ENCODE measurements at places on chromosomes 7 and 10.

DNA sequence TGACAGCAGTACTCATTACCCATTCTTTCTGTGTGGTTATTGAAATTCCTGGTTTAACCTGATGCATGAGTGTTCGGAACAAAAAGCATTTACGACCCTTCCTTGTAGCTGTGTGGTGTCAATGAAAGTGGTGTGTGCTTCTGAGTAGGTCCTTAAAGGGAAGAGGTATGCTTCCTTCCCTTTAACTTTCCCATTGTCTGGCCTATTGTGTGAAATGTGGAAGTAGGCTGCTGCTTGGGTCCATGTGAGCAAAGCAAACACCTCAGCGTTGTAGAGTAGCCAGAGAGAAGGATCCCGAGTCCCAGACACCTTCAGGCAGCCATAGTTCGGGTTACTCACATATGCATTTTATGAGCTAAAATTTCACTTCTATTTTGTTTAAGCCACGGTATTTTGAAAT, 74.7 kb downstream of the TSPAN12 start:
- no peak for DNase-seq

DNA sequence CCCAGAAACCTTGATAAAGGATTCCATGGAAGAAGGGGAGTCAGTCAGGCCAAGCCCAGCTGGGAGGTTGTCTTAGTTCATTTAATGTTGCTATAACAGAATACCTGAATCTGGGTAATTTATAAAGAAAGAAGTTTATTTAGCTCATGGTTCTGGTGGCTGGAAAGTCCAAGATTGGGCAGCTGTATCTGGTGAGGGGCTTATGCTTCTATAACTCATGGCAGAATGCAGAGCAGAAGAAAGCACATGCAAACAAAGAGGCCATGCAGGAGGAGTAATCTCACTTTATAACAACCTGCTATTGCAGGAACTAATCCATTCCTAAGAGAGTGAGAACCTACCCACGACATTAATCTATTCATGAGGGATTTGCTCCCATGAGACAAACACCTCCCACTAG, 54.2 kb upstream of the ANKRD1 start:
- DNase-seq, result no peak

GRCh38 chr10:86078639-86079035, 288.0 kb downstream of the GRID1 start:
- DNase-seq, result no peak

- DNase-seq, result no peak
Measured at GRCh38 chr7:139750459-139751095, 27.2 kb downstream of the HIPK2 start.

- DNase-seq, result no peak
Measured at GRCh38 chr7:84697506-84697905, 489.4 kb downstream of the SEMA3D start.

GRCh38 chr10:44032216-44032615, 352.7 kb downstream of the CXCL12 start:
- DNase-seq, result no peak

DNA sequence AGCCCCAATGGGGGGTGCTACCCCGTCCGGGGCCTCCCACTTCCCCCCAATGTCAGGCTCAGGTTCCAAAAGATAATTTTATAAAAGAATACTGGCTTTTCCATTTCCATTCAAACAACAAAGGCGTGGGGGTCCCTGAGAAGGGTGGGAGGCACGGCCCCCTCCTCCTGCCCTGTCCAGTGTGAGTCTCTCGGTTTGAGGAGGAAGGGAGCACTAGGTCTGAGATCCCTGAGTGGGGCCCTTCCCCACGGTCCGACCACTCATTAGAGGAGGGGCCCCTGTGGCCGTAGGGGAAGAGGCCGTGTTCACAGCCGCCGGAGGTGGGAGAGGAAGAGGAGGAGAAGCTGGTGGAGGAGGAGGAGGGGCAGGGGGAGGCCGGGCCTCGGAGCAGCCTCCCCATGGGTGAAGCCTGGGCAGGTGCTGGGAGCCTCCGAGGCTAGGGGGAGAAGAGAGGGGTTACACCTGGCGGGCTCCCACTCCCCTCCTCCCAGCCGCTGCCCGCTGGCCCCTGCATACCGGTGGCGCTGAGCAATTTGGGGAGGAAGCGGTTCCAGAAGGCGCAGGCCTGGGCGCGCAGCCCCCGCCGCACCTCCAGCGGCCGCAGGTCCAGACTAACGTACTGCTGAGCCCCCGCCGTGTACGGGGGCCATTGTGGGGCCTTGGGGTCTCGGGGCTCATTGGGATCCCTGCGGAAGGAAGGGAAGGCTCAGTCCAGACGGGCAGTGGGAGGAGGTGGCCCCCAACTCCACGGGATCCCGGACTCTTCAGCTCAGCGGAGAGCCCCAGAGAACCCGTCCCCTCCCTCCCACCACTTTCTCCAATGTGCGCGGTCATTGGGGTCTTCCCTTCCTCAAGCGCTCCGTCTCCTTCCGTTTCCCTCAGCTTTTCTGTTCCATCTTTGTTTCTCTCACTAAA, 1.4 kb upstream of the UFSP1 start:
- no peak for DNase-seq

DNA sequence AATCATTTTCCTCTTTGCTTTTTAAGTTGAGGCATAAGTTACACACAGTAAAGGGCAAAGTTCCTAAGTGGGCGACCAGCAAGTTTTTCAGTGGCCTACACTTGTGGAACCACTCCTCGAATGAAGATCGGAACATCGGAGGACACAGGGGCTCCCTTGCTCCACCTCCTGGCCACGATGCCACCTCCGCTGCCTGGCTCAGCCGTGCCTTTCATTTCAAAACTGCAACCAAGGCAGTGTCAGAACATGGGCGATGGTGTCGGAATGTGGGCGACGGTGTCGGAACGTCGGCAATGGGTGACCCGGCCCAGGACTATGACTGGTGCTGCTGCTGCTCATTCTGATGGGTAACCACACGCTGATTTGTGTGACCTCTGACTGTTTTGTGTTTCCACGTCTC, 9.6 kb upstream of the VIPR2 start:
- DNase-seq, result no peak

- no peak for DNase-seq
Measured at GRCh38 chr7:157675427-157675927, 338.7 kb downstream of the DNAJB6 start.

DNA sequence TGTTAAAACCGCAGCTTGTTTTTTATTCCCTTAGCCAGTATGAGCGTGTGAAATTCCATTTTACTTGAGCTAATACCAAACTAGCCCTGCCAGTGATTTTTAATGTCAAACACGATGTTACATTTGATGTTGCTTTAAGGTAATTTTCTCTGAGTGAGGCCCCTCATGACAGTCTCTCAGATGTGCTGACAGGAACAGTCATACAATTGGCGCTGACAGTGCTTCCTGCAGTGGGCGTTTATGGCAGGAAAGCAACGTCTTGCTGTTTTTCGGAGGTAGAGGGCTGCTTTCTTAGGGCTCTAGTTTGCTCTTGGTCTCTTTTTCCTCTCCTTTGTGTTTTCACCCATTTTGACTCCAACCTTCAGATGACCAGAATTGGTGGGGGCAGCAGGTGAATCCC, 19.3 kb downstream of the PON1 start:
- no peak for DNase-seq

GRCh38 chr7:80646083-80646865, 7.8 kb downstream of the CD36 start:
- no peak for DNase-seq

DNA sequence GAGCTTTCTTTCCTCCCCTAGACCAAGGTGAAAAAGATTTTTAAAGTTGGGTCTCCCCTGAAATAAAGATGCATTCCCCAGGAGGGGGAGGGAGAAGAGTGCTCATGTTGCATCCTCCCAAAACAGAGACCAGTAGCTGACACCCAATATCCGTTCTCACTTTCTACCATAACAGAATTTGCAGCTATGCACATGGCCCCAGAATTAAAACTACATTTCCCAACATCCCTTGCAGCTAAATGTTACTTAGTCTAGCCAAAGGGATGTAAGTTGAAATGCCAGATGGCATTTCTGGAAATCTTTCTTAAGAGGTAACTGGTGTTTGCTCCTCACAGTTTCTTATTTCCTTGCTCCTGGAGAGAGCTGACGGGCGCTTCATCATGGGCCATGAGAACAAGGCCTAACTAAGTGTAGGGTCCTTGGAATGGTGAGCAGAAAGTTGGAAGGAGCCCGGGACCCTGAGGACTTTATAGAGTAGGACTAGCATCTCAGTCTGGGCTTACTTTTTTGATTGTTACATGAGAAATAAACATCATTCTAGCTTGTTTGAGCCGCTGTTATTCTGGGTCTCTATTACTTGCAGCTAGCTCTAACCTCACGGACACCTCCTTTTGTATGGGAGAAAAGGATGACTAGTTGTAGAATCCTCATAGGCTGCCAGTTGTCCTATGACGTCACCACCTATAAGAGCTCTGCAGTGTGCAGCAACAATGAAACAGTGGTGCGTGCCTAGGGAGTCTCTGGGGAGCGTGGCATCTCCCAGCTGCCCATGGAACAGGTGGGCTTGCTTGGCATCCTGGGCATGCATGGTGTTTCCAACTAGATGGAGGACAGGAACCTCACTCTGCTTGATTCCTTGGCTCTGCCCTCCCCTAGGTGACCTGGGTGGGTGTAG, 46.1 kb upstream of the EXOC6 start:
- DNase-seq, result no peak

DNA sequence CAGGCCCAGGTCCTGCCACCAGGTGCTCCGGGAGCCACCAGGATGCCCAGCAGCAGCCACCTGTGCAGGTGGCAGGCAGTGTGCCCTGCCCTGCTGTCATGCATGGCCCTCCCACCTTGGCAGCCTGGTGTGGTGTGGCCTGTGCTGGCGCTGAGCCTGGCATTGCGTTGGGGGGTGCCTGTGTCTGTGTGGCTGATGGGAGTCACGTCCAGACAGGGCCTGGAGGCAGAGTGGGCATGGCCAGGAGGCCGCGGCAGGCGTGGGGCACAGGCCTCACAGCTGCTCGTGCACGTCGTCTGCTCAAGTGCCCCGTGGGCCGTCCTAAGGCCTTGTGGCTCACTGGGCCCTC, 8.7 kb downstream of the TTYH3 start:
- DNase-seq, result no peak

GRCh38 chr10:18164748-18165361, 24.6 kb downstream of the CACNB2 start:
- no peak for DNase-seq

DNA sequence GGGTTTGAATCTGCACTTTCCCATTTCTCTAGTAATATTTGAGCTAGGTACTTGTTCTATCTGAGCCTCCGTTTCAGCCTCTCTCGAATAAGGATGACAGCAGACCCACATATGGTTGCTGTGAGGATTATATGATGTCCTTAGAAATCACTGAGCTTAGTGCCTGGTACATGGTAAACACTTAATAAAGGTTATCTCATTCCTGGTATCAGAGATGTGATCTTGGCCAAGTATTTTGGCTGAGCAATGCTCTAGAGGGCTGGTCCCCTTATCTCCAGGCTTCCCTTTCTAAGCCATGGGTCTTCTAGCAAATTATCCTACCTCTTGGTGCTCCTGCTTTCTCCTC, 407 bp upstream of the MKRN1 start:
- DNase-seq, result no peak

DNA sequence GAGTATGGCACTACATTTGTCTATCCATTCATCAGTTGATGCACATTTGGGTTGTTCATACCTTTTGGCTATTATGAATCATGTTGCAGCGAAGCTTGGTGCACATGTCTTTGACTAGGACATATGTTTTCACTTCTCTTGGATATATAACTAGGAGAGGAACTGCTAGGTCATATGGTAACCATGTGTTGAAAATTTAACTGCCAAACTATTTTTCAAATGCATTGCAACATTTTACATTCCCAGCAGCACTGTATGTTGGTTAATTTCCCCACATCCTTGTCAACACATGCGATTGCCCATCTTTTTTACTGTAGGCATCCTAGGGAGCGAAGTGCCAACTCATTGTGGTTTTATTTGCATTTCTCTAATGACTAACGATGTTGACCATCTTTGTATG, 183.4 kb downstream of the PRKCQ start:
- DNase-seq, result no peak

DNA sequence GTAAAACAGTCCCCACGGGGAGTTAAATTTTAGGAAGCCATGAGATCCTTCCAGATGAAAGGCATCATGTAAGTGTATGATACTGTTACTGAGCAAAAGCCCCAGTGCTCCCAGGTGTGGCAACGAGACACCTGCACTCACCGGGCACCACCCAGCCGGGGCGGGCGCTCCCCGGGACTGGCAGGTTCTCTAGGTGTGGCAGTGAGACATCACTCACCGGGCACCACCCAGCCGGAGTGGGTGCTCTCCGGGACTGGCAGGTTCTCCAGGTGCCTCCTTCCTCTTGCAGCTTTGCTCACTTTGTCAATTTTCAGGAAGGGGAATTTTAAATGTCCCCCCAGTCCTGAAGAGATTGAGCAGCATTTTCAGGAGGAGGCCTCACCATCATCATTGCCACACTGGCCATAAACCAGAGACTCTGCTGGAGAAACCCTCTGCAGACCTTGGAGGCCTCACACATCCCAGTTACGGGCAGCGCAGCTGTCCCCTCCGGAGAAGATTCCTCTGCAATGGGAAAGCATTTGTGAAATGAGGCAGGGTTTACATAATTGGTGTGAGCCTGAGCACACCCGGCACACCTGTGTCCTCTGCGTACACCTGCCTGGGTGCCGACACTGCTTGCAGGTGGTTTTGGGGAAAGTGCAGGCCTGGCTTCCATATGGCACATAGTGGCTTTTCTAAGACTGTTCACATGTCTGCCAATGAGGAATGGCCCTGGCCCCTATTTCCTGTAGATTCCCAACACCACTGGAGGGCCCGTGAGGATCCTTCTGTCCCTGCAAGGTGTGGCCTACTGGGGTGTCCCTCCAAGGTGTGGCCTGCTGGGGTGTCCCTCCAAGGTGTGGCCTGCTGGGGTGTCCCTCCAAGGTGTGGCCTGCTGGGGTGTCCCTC, 191.4 kb downstream of the EBF3 start:
- no peak for DNase-seq

GRCh38 chr10:43263551-43264343, 3.1 kb downstream of the RASGEF1A start:
- DNase-seq, result no peak

DNA sequence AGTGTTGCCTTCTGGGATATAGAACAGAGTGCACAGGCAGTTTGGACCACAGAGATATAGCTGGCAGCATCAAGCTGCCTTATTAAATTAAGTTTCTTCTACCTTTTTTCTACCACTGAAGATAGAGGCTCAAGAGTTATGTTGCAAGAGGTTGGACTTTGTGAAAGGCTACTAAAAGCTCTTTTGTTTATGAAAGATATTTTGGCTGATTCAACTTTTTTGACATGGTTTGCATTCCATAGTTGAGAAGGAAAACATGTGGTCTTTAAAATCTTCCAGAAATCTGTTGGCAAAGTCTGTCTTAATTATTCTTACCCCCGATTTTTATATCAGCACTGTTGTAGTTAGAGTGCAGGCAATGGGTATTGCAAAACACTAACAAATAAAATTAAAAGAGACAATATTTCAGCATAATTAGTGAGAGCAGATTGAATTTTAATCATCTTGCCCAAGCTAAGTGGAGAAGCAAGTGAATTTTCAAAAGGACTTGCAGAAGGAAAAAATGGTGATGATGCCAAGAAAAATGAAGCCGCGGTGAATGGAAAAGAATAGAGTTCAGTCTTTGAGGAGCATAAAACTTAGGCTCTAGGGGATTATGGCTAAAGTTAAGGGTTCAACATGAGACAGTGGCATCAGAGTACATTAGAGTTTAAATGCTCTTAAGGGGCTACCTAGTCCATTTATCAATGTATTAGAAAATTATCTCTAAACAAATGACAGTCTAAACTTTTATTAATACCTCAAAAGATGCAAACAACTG, 450.9 kb upstream of the CNTNAP2 start:
- no peak for DNase-seq
